H7 (cell line): ENCODE measurements at places on chromosomes 4 and X. TPM values are rescaled to one million over a fixed set of nuclear protein-coding genes. Genes with fewer than 3 reads are reported as not detected.

- no peak for DNase-seq
Measured at GRCh38 chrX:139851730-139852129, 81.1 kb downstream of the ATP11C start.

GRCh38 chrX:153642655-153643430 is 4.2 kb upstream of the DUSP9 start:
- DNase-seq = peak; percentile 55

DNA sequence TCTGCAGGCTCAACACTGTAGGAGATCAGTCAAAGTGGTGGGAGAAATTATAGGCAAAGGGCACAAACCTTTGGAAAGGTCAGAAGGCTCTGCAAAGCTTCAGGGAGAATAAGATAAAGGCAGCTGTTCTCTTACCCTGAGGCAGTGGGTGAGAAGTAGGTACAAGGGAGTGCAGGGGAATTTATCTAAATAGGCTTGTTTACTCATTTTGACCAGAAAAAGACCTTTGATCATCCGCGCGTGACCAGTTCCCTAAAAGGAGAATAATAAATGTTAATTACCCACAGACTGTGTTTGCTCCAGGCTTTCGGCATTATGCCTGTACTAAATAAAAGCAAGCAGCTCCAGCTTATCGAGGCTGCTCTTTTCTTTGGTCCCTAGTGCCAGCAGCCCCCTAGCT is 9.3 kb downstream of the FGFBP2 start:
- DNase-seq = no peak

DNA sequence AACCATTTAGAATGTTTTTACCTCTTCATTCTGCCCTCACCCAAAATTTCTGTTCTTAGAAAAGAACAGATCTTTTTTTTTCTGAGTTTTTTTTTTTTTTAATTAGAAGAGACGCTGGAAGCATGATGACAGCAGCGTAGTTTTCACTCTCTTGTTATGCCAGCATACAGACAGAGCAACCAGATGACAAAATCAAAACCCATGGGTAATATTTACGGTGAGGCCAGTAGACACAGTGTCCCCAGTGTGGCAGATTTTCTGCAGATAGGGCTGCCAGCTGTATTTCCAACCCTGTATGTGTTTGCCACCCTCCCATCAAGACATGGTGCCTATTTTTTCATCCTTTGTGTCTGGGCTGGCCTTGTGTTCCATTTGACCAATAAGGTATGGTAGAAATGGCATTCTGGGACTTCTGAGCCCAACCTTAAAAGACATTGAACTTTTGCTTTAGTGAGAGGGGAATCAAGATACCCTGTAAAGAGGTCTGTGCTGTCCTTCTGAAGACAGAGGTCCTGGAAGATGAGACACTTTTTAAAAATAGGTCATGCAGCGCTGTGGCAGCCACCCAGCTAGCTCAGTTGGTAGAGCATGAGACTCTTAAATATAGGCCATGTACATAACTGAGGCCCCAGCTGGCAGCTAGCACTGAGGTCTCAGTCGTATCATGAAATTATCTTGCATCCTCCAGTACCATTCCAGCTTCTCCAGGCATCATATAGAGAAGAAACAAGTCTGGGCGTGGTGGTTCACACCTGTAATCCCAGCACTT is 6.7 kb upstream of the ZNF41 start:
- no peak for DNase-seq

- DNase-seq = no peak
Measured at GRCh38 chr4:26402458-26402857, 81.6 kb downstream of the RBPJ start.

XK gene
- total RNA-seq = 1.2 and 2.2 TPM in 2 replicates

NXT2 gene
- total RNA-seq = 28.6 and 30.8 TPM in 2 replicates

CXCL1 gene
- not detected in 2 replicates for total RNA-seq

ZCCHC12 gene
- 0.07 and 0.45 TPM in 2 replicates for total RNA-seq

DNA sequence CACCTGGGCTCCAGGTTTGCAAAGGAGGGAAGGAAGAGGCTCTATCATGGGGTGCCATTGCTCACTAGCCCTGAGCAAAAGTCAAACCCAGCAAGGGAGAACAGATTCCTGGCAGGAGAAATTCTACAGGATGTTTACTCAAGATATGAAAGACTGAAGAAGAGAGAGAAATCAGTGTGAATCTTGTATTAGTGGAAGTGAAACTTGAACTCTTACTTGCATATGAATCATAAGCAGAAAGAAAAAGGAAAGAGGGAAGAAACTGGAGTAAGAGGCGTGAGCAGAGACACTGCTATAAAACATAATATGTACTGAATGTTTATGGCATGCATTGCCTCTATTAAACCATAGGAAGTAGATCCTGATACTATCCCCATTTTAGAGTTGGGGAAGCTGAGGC is 60.9 kb downstream of the C4orf46 start:
- no peak for DNase-seq

SPP1 gene
- total RNA-seq = 88.2 and 98.0 TPM in 2 replicates

- no peak for DNase-seq
Measured at GRCh38 chrX:3743801-3744439, 30.5 kb upstream of the PRKX start.

GRCh38 chr4:107213410-107213809 is 177.3 kb upstream of the DKK2 start:
- no peak for DNase-seq

- no peak for DNase-seq
Measured at GRCh38 chrX:38312436-38312835, 14.9 kb downstream of the RPGR start.

GRCh38 chrX:123753656-123754350 is 21.0 kb upstream of the THOC2 start:
- no peak for DNase-seq

GRCh38 chrX:23365541-23365940 is 30.9 kb downstream of the PTCHD1 start:
- DNase-seq = no peak

DNA sequence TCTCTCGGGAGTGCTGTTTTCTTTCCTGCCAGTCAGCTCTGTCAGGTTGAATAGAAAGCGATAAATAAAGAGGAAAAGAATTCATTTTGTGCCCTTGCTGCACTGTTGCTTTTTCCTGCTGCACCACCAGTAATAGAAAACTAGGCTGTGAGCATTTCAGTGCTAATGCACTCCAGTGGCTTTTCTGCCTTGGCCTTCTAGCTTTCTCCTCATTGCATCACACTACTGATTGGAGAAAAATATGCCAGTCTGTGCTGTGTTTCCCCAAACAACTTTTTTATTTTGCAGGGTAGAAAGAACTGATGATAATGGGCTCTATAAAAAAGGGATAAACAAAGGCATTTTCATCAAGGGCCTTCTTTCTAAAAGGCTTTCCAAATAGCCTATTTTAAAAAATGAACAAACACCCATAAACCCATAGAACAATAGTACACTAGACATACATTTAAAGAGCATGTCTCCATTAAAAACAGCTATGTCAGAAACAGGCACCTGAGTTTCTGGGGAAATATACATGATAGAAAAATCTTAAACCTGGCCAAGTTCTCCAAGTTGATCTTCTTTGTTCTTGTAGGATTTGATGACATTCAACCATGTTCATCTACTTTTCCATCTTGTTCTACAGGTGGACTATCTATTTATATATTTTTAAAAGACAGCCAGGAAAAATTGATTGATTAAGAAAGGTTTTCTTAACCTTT is 86.3 kb downstream of the GPRIN3 start:
- no peak for DNase-seq
